ENCODE measurements at places on chromosomes 2 and 18. TPM values are rescaled to one million over a fixed set of nuclear protein-coding genes. Genes with fewer than 3 reads are reported as not detected.

GRCh38 chr2:7925506-7925905 is 756.4 kb upstream of the ID2 start:
- no peak for DNase-seq

DNA sequence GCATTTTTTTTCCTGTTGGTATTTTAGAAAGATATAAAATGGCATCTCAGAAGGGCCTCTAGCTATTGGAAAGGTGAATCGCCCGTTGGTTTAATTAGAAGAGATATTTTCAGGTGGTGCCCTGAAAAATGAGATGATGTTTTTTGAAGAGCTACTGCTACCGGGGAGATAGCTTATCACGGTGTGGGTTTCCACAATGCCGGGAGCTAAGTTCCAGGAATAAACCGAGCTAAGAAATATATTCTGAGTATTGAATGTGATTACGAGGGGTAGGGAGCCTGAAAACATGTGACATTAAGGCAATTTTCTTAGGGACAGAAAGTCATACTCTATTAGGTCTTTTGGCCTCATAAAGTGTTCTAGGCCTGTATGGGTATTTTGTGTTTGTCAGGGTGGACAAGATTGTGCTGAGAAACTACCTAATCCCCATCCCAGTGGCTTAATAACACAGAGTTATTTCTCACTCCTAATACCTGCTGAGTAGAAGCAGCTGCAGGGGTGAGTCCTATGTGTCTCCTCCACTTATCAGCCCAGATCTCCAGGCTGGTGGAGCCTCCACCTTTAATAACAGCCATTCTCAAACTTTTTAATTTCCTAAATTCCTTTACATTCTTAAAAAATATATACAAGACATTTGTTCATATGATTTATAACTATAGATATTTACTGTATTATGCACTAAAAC is 150.2 kb downstream of the LRRTM1 start:
- DNase-seq: no peak

GRCh38 chr18:55380589-55380988 is 207.4 kb downstream of the TCF4 start:
- DNase-seq: no peak

- no peak for DNase-seq
Observed at GRCh38 chr2:232997749-232998665, 15.0 kb downstream of the NGEF start.

GRCh38 chr2:47312491-47312850 is 90.5 kb upstream of the MSH2 start:
- no peak for DNase-seq

Gene TWIST2
- 4.2 TPM for total RNA-seq

Gene HOXD9
- 11.6 TPM for total RNA-seq

Gene SERPINB13
- total RNA-seq: not detected

Measured in kidney epithelial cell (primary cell).